Islet precursor cell (in vitro differentiated cells): ENCODE measurements at places on chromosomes 7 and 10.

DNA sequence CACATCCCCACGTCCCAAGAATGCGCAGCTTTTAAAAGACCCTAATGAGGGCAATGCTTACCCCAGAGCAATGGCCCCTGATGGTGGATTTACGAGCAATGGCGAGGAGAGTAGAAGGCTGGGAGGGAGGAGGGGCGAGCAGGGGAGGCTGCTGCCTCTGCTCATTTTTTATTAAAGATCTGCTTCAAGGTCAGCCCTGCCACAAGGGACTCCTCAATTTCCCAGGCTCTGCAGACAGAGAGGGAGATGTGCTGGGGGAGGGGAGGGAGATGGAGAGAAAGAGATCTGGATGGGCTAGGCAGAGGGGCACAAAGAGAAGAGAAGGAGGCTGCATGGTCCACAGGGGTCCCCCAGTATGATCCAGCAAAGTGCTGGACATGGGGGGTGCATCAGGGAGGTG, 7.8 kb upstream of the SRRM3 start:
- DNase-seq, result no peak

GRCh38 chr7:2325162-2325561, 10.9 kb upstream of the SNX8 start:
- no peak for DNase-seq

DNA sequence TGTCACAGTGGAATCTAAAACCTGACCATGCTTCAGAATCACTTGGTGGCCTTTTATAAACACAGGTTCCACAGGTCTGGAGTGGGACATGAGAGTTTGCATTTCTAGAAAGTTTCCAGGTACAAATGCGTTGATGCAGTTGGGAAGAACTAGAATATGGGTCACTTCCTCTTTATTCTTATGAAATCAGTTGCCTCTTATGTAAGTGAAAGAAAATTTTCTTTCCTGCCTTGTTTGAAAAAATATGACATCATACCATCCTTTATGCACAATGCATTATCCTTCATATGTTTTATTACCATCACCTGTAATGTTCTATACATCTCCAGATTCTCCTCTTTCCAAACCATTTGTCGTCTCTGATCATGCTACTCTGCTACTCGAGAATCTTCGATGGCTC, 44.0 kb downstream of the PLXNA4 start:
- DNase-seq, result no peak

DNA sequence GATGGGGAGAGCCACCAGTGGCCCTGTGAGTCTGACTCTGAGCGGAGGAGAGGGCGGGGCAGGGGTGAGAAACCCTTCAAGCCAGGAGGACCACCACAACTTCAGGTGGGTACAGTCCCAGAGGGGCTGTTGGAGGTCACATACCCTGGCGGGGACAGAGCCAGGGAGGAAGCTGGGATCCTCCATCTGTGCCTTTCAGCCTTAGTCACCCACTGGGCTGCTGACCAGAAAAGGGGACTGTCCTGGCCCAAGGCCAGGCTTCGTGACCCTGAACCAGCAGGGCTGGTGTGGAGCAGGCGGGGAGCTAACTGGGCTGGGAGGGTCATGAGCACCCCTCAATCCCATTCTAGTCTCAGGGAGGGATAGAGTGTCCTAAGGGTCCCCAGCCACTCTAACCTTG, 1.5 kb upstream of the CALHM3 start:
- no peak for DNase-seq
